ENCODE measurements at places on chromosomes 5 and 9.

DNA sequence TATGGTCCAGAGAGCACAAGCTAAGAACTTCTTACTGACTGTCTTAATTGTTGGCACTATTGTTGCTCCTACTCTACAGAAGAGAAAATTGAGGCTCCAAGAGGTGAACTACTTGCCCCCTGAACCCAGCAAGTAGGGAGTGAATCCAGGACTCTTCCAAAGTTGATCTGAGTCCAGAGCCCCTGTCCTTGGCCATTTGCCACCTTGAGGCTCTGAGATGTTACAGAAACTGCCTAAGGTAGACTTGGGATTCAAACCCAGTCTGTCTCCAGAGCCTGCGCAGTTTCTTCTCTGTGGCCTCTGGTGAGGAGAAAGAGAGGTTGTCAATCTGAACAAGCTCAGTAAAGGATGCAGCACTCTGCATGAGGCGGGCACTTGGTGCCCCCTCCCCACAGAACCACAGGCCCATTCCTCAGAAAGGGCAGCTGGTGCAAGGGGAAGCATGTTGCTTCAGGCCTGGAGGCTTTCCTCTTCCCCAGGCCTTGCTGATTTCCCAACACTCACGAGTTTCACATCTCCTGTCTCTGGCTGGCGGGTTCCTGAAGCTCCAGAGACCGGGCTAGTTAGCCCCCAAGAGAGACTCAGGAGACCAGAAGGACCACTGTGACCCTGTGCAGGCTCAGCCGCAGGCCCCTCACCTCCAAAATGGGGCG is 2.9 kb upstream of the LCP2 start:
- no peak for DNase-seq

GRCh38 chr5:50715001-50715400 is 48.6 kb downstream of the PARP8 start:
- DNase-seq = no peak

- DNase-seq = no peak
These were observed 2.2 kb downstream of the CPEB4 start for GRCh38 chr5:173890195-173890991.

GRCh38 chr9:131672451-131672850 is 67.4 kb downstream of the RAPGEF1 start:
- DNase-seq = no peak

DNA sequence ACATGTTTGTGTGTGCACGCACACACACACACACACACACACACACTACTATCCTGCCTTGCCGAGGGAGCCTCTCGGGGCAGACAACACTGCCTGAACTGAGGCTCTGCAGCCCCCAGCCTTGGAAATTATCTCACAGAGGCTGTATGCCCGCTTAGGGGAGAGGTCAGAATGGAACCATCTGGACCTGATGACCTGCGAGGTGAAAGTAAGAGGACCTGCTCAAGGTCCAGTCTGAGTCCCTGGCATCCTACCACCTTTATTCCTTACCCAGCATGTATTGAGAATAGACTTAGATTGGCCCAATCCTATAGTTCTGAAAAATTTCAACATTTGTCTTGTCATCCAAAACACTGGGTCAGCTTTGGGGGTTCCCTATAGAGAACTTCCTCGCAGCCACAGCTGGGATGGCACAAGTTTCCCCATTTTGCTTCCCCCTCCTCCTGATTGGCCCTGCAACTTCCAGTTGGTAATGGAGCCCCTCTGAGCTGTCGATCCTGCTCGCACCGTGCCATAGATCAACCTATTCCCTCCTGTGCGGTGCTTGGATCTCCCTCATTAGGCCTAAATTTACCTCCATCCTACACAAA is 10.2 kb downstream of the MVB12B start:
- DNase-seq = no peak

DNA sequence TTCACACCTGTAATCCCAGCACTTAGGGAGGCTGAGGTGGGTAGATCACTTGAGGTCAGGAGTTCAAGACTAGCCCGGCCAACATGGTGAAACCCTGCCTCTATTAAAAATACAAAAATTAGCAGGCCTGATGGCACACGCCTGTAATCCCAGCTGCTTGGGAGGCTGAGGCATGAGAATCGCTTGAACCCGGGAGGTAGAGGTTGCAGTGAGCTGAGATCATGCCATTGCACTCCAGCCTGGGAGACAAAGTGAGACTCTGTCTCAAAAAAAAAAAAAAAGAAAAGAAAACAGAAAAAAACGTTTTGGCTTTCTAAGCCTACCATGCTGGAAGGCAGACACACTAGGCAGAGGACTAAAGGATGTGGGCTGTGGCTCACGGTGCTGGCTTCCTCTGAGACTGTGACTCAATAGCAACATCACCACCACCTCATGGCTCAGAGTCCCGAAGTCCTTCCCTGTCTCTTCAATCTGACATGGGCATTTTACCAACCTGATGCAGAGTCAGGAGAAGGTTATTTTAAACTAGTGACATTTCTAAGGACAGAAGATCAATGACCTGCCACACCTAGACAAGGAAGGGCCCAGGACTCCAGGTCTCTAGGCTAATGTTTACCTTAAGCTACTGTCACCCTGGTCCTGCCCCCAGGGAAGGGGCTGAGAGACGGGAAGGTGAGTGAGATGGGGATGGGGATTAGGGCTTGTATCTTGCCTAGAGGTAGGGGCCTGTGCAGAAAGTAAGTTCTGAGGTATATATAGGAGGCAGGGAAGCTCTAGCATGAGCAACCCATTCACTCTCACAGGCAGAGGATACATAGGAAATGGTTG is 3.7 kb downstream of the ECSCR start:
- DNase-seq = peak; percentile 74

DNA sequence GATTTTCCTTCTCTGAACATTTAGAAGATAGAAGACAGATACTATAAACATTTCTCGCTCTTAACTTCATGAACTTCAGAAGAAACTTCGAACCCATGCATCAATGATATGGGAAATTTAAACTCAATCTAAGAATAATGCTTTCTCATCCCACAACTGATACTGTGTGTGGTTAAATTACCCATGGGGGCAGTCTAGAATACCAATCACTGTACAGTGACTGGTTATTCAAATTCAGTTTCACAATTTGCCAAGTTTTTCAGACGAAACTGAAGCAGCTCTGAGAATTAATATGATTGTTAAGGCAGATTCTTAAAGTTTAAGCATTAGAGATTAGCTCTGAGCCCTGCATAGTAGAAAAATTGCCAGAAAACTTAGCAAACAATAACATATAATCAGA is 431.0 kb downstream of the SH3GL2 start:
- DNase-seq = no peak

GRCh38 chr9:14452539-14452938 is 138.6 kb upstream of the NFIB start:
- no peak for DNase-seq

DNA sequence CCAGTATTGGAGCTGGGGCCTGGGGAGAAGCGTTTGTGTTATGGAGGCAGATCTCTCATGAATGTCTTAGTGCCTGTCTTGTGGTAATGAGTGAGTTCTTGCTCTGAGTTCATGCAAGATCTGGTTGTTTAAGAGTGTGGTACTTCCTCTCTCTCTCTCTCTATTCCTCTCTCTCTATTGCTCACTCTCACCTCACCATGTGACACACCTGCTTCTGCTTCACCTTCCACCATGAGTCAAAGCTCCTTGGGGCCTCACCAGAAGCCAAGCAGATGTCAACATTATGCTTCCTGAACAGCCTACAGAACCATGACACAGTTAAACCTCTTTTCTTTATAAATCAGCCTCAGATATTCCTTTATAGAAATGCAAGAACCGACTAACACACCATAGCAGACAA is 242.7 kb upstream of the ADRA1B start:
- no peak for DNase-seq

GRCh38 chr5:95220381-95220780 is 64.5 kb downstream of the MCTP1 start:
- DNase-seq = no peak

DNA sequence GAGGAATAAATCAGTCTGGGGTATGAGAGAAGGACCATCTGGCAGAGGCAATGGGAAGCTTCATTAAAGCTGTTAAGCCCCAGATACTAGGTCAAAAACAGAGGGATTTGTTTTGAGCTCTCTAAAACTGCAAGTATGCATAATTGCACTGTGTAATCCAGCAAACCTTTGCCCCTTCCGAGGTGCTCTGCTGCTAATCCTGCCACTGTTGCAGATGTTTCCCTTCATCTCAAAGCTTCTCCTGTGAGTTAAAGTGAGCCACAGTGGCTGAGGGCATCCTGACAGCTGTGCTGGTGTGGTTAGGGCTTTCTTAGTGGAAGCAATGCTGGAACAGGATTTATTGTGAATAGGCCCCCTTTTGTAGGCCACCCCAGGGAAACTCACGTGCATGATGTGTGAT is 160.3 kb upstream of the TRPC7 start:
- DNase-seq = no peak

DNA sequence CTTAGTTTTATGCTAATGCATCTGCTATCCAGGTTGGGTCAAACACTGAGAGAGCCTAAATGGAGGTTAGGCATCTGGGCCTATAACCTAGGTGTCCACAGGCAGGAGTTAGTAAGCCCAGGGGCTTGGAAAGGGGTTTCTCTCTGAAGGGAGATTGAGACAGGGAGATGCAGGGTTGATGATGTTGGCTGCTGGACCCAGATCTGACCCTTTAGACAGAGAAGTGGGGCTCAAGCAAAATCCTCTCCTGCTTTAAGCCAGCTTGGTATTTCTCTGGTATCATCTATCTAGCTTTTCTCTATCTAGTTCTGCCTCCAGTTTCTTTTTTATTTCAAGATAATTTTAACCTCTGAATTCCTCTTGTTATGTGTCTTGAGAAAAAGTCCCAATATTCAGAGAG is 18.3 kb upstream of the ANKRD55 start:
- DNase-seq = no peak

- no peak for DNase-seq
These were observed 694.5 kb downstream of the CDH9 start for GRCh38 chr5:26343801-26344325.

DNA sequence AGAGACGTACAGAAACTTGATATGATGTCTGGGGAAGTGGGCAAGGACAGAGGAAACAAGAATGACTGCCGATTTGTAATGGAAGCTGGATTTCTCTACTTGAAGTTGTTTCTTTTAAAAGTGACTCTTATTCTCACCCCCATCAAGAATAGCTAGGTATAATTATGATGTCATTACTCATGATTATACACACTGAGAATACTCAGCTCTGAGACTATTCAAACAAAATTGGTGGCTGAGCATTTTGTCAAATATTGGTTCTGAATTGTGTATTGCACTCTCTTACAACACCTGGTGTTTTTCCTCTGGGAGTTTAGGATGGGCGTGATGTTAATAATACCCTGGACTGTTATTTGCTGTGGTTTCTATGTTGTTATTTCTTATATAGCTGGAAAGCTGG is 46.3 kb downstream of the MAST4 start:
- DNase-seq = no peak

DNA sequence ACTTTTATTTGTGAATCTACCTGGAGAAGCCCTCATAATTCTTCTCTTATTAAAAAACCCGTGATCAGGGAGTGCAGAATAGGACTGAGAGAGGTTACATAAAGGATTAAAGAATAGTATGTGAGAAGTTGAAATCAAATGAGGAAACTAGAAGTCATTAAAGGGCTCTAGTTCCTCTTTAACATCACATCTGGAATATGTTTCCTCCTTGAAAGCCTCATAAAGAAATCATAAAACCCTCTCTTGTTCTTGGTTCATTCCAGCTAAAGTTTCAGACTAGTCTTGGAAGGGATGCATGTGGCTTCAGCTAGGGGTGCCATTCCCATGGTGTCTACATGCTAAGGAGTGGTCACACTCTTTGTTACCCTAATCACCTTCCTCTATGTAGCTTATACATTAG is 5.7 kb upstream of the C5orf46 start:
- no peak for DNase-seq

GRCh38 chr9:22124263-22125011 is 115.3 kb upstream of the CDKN2B start:
- no peak for DNase-seq

GRCh38 chr9:6132650-6133049 is 83.0 kb upstream of the IL33 start:
- no peak for DNase-seq

- no peak for DNase-seq
These were observed 814.2 kb upstream of the ZNF608 start for GRCh38 chr5:125560476-125561225.

DNA sequence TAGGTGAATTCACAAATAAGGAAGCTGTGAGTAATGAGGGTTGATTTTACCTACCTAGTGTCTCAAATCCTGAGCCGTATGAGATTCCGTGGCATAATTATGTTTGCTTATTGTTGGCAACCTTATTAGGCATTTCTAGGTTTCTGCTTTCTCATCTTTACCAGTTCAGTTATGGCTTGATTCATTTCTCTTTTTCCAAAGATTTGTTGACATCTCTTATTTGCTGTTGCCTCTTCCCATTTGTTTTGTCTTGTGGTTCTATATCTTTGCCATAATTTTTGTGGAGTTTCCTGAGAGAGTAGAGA is 470 bp downstream of the IL31RA start:
- no peak for DNase-seq

DNA sequence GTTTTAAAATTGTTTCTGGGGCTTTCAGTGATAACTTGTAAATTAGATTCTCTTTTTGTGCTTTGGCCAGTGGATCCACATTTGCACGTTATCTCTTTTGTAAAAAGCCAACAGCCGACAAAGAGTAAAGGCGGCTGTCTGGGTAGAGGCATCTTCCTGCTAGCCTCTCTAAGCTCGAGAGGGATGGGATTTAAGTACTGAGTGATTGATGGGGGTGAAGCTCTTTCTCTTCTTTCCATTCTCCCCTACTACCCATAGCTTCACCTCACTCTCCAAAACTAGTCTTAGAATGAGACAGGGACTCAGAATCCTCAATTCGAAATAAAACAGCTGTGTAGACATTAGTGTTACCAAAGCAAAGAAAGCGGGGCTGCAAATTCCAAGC is 3.4 kb downstream of the PBX3 start:
- no peak for DNase-seq

- DNase-seq = no peak
These were observed 164.7 kb downstream of the TUSC1 start for GRCh38 chr9:25513509-25514033.

GRCh38 chr9:127724012-127724411 is 8.1 kb downstream of the TTC16 start:
- DNase-seq = no peak

- no peak for DNase-seq
These were observed 6.2 kb upstream of the TAF11L13 start for GRCh38 chr5:17625686-17626085.

- DNase-seq = no peak
These were observed 10.4 kb upstream of the F2R start for GRCh38 chr5:76705574-76705973.

- no peak for DNase-seq
These were observed 687.4 kb upstream of the SEMA6A start for GRCh38 chr5:117261948-117262571.

DNA sequence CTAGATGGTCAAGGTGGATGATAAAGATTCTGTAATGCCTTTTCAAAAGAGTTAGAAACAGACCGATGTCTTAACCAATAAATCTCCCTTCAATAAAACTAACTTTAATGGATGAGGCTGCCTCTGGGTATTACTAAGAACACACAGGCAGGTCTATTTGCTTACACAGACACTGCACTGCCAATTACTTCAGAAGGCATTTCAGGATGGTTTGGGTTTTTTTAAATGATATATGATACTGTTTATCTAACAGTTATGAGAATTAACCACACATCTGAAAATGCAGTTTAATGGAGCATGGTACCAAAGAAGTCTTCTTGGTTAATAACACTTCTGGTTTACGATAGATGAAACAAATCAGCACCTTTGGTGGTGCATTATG is 367.9 kb upstream of the GRAMD2B start:
- DNase-seq = no peak
